Psoas muscle (tissue), 8 donors: ENCODE measurements at places on chromosomes 11 and 22. TPM values are rescaled to one million over a fixed set of nuclear protein-coding genes. Genes with fewer than 3 reads are reported as not detected.

GRCh38 chr22:32106930-32107329 is 52.2 kb downstream of the C22orf42 start:
- no peak for DNase-seq

DNA sequence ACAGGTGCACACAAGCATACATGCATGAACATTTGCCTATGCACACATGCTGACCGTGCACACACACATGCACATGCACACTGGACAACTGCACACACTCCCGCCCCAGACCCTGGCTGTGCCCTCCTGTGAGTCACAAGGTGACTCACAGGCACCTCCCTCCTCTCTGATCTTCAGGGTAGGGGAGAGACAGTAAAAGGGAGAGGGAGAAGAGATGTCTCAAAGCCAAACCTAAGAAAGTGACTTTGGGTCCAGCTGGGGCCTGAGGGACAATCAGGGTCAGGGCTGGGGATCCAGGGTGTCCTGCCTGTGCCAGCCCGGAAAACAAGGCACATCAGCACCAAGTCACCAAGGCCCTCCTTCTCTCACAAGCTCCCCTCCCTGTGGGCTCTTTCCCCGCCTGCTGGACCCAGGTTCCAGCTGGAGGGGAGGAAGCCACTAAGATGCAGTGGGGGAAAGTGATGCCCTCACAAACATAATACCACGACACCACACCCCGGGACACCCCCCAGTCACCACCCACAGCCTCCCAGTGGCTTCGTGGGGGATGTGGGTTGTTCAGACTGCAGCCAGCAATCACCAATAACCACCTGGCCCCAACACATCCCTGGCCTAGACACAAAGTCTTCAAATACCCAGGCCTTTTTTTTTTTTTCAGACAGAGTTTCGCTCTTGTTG is 39.3 kb downstream of the PDGFB start:
- DNase-seq = no peak

GRCh38 chr22:32517488-32517887 is 42.9 kb downstream of the FBXO7 start:
- DNase-seq = no peak

GRCh38 chr11:15484398-15484797 is 369.7 kb downstream of the INSC start:
- DNase-seq = no peak

Gene PLAAT2
- not detected for polyA plus RNA-seq

- DNase-seq = peak; percentile 71
Observed at GRCh38 chr11:67400942-67401494, 640 bp downstream of the PPP1CA start.

- DNase-seq = no peak
Observed at GRCh38 chr22:39336411-39336810, 13.4 kb upstream of the SYNGR1 start.

DNA sequence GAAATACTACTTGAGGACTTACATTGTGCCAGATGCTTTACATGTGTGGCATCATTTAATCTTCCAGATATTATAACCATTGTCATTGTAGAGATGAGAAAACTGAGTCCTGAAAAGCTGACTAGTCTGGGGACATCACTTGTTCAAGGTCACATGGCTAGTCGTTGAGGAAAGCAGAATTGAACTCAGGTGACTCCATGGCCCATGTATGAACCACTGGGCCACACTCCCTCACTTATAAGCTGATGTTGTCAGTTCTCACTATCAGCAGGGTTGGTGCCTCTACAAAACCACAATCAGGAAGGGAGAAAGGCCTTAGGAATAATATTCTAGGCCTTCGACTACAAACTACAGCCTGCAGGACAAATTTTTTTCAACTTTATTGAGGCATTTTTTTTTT is 26.1 kb upstream of the ADA2 start:
- no peak for DNase-seq

- DNase-seq = no peak
Observed at GRCh38 chr11:9719566-9720289, 55.9 kb downstream of the SWAP70 start.

Gene MUC2
- polyA plus RNA-seq = not detected
